ENCODE measurements at places on chromosomes 4 and X.

GRCh38 chrX:1325515-1326116 is 11.0 kb upstream of the IL3RA start:
- no peak for DNase-seq

GRCh38 chr4:145860446-145860845 is 78.2 kb downstream of the ZNF827 start:
- DNase-seq, result no peak

GRCh38 chrX:129634541-129634940 is 20.2 kb downstream of the APLN start:
- no peak for DNase-seq

- no peak for DNase-seq
These were observed 16.3 kb downstream of the MAN2B2 start for GRCh38 chr4:6591313-6591712.

- no peak for DNase-seq
These were observed 91.9 kb upstream of the TMEM164 start for GRCh38 chrX:109911046-109911445.

GRCh38 chr4:137333031-137333430 is 199.3 kb downstream of the PCDH18 start:
- DNase-seq, result no peak
